Activated T-helper 1 cell treated with anti-CD3 and anti-CD28 coated beads, Interleukin-12 subunit alpha, Interleukin-12 subunit beta, Interleukin-2, Interleukin-4 antibody, amounts not matched to agents 30 ng/mL and 10 ng/mL and 1 ng/mL, durations not matched to agents 14 hours and 24 hours and 36 hours (primary cell): ENCODE measurements at places on chromosomes 4 and X. TPM values are rescaled to one million over a fixed set of nuclear protein-coding genes. Genes with fewer than 3 reads are reported as not detected.
A peak's percentile ranks its signal among the peaks of the same experiment; 100 is the strongest.

DNA sequence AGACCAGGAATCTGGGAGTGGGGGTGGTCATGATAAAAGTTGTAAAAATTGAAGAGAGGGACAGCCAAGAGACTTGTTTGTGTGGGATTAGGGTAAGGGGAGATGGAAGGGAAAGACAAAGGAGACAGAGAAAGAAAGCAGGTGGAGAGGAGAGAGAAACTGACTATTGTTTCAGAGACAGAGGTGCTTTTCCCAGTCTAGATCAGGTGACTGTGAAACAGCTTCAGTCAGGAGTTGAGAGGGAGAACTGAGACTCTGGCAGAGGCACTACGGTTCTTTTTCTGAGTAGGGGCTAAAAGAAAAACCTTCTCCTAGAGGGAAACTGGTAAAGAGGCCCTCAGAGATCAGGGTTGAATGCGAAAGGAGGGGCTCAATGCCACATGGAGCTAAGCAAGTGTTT is 106.4 kb downstream of the KDR start:
- no peak for DNase-seq

NAT8L gene
- total RNA-seq = 7.4 and 8.0 TPM in 2 replicates

PABPC5 gene
- total RNA-seq = not detected in 2 replicates

- no peak for DNase-seq
These were observed 56.0 kb upstream of the FBXW7 start for GRCh38 chr4:152591876-152592275.

DNA sequence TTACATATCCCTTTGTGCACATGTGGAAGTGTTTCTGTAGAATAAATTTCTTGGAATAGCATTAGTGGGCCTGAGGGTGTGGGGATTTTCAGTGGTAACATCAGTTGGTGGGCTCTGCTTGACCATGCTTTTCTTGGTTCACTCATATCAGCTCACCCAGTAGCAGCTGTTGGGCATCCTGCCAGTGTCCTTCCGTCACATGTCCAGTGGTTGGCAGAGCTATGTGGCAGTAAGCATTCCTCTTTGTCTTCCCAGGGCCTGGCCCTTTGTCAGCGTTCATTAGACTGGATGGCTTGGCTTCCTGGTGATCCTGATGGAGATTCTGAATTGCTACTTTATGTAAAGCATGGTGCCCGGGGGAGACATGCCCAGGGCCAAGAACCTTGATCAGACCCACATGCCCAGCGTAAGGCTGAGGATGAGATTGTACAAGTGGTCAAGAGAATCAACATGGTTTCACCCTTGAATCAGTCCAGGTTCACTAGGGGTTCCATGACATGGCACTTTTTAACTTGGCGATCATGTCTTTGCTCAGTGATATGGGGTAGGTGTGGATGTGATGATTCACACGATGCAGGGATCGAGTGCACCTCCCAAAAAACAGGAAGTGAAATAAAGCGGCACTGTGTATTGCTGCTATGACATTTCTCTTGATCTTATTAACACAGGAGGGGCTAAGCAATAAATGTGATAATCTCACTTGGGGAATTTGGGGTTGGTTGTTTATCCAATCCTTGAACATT is 72.1 kb upstream of the IGFBP7 start:
- DNase-seq = no peak

GRCh38 chr4:121100093-121100775 is 27.9 kb upstream of the NDNF start:
- no peak for DNase-seq

- DNase-seq = no peak
These were observed 326.8 kb downstream of the INPP4B start for GRCh38 chr4:142519342-142519741.

GRCh38 chr4:156000491-156000890 is 46.8 kb upstream of the CTSO start:
- DNase-seq = no peak

DNA sequence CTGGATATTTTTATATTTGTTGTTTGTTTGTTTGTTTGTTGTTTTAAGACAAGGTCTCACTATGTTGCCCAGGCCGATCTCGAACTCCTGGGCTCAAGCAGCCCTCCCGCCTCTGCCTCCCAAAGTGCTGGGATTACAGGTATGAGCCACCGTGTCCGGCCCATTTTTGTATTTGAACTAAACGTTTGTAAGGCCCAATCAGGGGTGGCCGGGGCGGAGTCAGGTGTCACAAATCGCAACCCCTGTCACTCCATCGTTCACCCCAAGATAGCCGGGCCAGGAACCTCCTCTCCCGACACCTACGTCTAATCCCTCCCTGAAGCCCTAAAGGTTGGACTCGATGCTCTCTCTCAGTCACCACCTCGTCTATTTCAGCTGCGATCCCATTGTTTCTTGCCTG is 722 bp upstream of the EFHC2 start:
- peak; percentile 33 for DNase-seq

DNA sequence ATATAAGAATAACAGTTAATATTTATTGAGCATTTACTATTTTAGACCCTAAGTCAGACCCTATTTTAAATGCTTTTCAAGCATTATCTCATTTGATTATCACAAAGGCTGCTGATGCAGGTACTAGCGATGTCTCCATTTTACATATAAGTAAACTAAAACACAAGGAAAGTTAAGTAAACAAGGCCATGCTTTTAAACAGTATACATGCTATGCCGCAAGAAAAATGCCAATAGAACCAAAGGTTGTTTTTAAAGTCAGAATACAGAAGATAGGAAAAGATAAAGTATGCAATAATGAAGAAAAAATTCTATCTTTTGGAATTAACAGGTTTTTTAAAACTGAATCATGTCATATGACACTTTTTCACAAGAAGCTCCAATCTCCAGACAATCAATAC is 26.2 kb downstream of the RFC1 start:
- DNase-seq = no peak

DNA sequence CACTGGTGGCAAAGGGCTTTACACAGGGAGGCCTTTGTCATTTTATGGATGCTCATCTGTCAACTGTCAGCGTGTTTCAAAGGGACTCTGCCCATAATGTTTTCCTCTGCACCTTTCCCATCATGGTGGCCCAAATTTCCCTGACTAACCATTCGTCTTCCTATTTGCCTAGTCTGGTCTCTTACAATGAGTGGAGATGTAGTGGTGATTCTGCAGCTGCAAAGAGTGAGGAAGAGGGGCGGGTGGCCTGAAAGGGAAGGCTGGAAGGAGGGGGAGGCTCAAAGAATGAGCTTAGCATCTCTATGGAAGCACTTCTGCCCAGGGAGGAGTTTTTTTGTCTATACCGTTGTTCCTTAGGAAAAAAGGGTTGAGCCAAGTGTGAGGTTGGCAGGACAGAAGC is 447.5 kb downstream of the NKX6-1 start:
- no peak for DNase-seq

UGT8 gene
- 0.07 TPM in 1 of 2 replicates, not detected in the other for total RNA-seq

IL9R gene
- total RNA-seq = 5.3 and 7.8 TPM in 2 replicates

GC gene
- not detected in 2 replicates for total RNA-seq

- DNase-seq = no peak
These were observed 227.6 kb downstream of the PRDM5 start for GRCh38 chr4:120694973-120695372.

- no peak for DNase-seq
These were observed 402.2 kb upstream of the FGF13 start for GRCh38 chrX:139113708-139114107.

SRPX gene
- total RNA-seq = not detected in 2 replicates

MUC7 gene
- total RNA-seq = not detected in 2 replicates

GRCh38 chrX:150062292-150063137 is 124.2 kb upstream of the EOLA2 start:
- no peak for DNase-seq

- no peak for DNase-seq
These were observed 194.0 kb upstream of the BOD1L1 start for GRCh38 chr4:13821522-13821921.

DNA sequence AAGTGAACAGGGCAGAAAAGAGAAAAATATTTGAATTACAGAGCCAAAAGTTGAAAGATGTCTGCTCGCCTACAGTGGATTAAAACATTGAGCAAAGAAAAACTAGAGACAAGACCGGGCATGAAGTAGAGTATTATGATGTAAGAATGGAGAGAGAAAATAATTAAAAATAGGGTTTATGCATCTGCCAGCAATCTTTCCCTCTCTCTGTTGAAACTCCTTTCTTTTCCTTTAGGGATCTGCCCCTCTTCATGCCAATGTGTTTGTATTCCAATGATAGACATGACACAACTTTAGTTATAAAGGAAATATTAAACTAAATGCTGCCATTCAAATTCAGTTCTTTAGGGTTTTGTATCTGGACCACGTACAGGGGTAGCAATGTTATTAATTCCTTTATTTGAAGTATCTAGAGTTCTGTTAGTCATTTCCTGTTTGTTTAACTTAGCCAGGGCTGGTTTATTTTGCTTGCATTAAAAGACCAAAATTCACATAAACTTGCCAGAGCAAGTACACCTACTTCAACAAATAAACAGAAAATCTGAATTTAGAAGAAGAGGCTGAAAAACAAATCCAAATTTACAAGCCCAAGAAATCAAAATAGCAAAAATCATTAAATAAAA is 202.6 kb downstream of the SPOCK3 start:
- no peak for DNase-seq

GRCh38 chrX:11836284-11836683 is 78.2 kb downstream of the MSL3 start:
- no peak for DNase-seq

GRCh38 chrX:33808636-33809035 is 323.5 kb downstream of the FAM47A start:
- no peak for DNase-seq

- DNase-seq = no peak
These were observed 7.8 kb upstream of the WDR1 start for GRCh38 chr4:10124167-10124930.

DNA sequence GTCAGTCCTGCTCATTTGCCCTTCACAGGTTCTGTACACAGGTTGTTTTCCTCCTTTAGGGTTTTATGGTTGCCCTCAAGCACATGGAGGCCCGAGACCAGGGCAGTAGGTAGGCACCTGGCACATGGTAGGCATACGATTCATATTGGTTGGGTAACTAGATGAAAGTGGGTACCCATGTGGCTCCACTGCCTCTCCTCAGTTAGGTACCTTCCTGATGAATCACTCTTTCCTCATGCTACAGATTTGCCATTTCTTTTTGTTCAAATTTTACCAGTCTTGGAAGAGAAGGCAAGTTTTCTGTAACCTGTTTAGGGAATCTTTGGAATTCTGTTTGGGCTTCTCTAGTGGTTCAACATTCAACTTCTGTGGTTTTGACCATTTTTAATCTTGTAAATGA is 121.3 kb downstream of the FHIP1A start:
- DNase-seq = no peak

- no peak for DNase-seq
These were observed 30.8 kb downstream of the ASB5 start for GRCh38 chr4:176238157-176238610.

CFP gene
- total RNA-seq = 2.3 and 4.9 TPM in 2 replicates

DNA sequence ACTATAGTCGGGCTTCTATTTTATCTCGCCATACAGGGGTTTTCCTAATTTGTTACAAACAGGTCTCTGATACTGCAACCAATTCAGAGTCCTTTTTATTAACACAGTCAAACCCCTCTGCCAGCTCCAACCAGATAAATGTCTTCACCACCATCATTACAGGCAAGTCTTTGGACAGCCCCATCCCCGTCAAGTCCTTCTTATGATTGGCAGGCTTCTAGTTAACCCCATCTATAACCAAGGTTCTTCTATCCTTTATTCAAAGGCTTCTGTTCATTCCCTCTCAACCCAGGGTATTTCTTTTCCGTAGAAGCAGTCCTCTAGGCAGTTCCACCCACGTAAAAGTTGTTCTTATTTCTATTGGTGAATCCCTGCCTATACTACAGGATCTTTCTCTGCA is 29.9 kb upstream of the FOXR2 start:
- no peak for DNase-seq

GRCh38 chrX:151929126-151929525 is 16.4 kb downstream of the MAGEA4 start:
- no peak for DNase-seq
